AG09319 (cell line): ENCODE measurements at places on chromosomes 3 and 15.
A peak's percentile ranks its signal among the peaks of the same experiment; 100 is the strongest.

GRCh38 chr3:188634285-188634684, 480.3 kb downstream of the LPP start:
- DNase-seq: no peak

DNA sequence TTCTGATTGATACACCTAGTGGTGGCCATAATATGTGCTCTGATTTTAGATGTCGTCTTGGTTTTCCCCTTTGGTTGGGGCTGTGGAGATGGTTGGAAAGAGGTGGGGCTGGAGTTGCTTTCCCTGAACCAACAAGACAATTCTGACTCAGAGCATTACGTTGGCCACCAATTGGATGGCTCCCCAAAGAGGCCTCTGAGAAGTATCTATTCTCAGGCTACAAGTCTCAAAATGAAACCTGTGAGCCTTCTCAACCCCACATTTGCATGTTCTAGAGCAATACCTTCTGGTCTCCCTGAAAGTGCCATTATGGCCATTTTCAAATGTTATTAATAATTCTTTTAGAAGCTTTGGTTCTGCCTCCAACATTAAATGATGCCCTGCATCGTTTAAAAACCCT, 188.4 kb upstream of the WNT5A start:
- no peak for DNase-seq

DNA sequence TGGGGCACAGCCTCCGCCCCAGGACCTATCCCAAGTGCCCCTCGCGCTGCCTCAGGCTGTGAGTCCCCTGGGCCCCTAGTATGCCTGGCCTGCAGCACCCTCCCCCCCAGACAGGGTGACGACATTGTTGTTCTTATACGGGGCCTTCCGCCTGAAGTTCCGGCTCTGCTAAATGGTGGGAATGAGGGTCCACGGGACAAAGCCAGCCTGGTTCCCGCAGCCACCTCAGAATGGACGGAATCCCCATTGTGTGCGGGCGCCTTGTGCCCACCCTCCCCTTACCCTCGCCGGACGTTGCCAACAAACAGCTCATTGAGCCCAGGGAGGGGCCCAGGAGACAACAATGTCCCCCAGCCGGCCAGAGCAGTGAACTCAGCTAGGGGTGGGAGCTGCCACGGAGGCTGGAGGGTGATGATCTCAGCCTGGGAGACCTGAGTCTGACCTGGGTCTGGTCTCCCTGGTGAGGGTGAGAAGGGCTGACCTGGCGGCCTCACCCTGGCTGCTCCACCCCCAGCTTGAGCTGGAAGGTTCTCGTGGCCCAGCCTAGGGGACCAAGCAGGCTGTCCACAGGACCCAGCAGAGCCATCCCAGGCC, 10.2 kb upstream of the DLL4 start:
- DNase-seq: no peak

- DNase-seq: no peak
Observed at GRCh38 chr15:75178938-75179745, 22.5 kb upstream of the C15orf39 start.

- DNase-seq: peak; percentile 3
Observed at GRCh38 chr3:161854232-161854771, 357.7 kb downstream of the OTOL1 start.

GRCh38 chr3:60294181-60294580, 957.1 kb downstream of the FHIT start:
- no peak for DNase-seq
